ENCODE measurements at places on chromosomes 5 and 9. TPM values are rescaled to one million over a fixed set of nuclear protein-coding genes. Genes with fewer than 3 reads are reported as not detected.

The CARD6 gene
- 4.2 TPM for total RNA-seq

The SPINK1 gene
- not detected for total RNA-seq

GRCh38 chr5:77972469-77973252 is 196.5 kb upstream of the TBCA start:
- H3K4me1 ChIP-seq: no peaks in the 10 kb centered on the region
- H3K4me3 ChIP-seq: peak overlapping the region; percentile 20
- H3K27me3 ChIP-seq: peaks cover 69% of the 10 kb centered on the region
- DNase-seq: no peak
- H3K27ac ChIP-seq: no peak overlapping the region

The CD180 gene
- total RNA-seq: not detected

- no peaks in the 10 kb centered on the region for H3K27me3 ChIP-seq
- H3K27ac ChIP-seq: no peak overlapping the region
- H3K36me3 ChIP-seq: no peaks in the 10 kb centered on the region
- no peak overlapping the region for H3K4me3 ChIP-seq
These were observed 54.2 kb downstream of the ELAVL2 start for GRCh38 chr9:23771746-23772384.

- H3K36me3 ChIP-seq: no peaks in the 10 kb centered on the region
- no peaks in the 10 kb centered on the region for H3K4me1 ChIP-seq
- DNase-seq: peak; percentile 52
- peaks cover 19% of the 10 kb centered on the region for H3K27me3 ChIP-seq
These were observed 161.2 kb downstream of the FGF18 start for GRCh38 chr5:171580502-171581265.

DNA sequence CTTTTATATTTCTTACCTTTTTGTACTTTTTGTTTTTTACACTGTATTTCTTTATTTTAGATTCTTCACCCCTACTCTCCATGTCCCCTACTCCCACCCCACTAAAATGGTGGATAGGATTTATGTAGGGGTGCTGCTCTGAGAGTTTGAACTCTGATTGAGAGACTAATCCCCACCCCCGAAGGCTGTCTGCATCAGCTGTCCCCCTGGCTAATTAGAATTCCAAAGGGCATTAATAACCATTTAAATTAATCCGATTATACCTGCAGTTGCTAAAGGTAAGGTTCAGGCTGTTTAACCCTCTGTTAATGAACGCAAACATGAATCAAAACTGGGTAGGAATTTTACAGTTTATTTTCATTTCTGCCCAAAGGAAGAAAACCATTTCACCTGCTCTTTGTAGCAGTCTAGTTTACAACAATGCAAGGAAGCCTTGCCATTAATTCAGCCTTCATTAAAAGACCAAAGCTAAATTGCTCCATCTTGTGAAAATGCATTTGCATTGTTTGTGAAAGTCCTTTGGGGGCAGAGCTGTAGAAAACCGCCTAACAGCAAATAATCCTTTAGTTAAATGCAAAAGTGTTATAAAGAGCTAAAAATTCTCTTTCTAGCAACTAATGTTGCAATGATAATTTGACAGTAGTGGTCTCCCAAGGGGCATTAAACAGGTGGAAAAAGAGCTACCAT is 71.2 kb downstream of the ZCCHC7 start:
- peaks cover 2% of the 10 kb centered on the region for H3K36me3 ChIP-seq
- H3K27me3 ChIP-seq: no peaks in the 10 kb centered on the region
- no peak overlapping the region for H3K4me3 ChIP-seq
- peaks cover 3% of the 10 kb centered on the region for H3K4me1 ChIP-seq
- no peak overlapping the region for H3K27ac ChIP-seq

The IL31RA gene
- total RNA-seq: 0.90 TPM

The KIF20A gene
- total RNA-seq: 106 TPM

The BSPRY gene
- total RNA-seq: not detected

The RNF180 gene
- total RNA-seq: 0.36 TPM

DNA sequence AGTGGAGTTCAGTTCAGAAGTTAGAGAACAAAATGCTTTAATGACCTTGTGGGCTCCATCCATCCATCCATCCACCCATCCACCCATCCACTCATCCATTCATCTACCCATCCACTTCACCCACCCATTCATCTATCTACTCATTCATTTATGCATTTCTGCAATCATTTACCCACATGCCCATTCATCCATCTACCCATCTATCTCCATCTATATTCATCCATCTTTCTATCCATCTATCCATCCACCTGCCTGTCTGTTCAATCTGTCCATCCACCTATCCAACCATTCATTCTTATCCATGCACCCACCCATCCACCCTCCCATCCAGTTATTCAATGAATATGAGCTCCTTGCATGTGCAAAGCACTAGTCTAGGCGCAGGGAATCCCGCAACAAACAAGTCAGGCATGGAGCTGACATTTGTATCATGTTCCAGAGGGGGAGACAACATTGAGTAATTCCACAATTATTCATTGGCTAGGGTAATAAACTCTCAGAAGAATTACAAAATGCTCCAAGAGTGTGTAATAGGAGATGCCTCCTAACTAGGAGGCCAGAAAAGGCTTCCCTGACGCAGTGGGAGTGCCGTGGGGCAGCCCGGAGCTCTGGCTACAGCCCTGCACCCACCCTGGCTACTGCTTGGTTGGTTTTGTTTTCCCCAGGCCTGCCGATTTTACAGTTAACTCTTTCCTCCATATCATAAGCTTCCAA is 211.2 kb downstream of the NXNL2 start:
- H3K4me3 ChIP-seq: no peak overlapping the region
- H3K27me3 ChIP-seq: no peaks in the 10 kb centered on the region
- H3K4me1 ChIP-seq: peaks cover 40% of the 10 kb centered on the region
- no peaks in the 10 kb centered on the region for H3K36me3 ChIP-seq
